Neural progenitor cell (in vitro differentiated cells): ENCODE measurements at places on chromosomes 6 and 20. TPM values are rescaled to one million over a fixed set of nuclear protein-coding genes. Genes with fewer than 3 reads are reported as not detected.

The MMP24 gene
- total RNA-seq = 1.4 and 1.9 TPM in 2 replicates

The HLA-DQB1 gene
- 4.7 and 6.6 TPM in 2 replicates for total RNA-seq

The HAO1 gene
- total RNA-seq = not detected in 2 replicates

The FRS3 gene
- 1.9 and 5.3 TPM in 2 replicates for total RNA-seq

The TGM3 gene
- total RNA-seq = 0.31 TPM in 1 of 2 replicates, not detected in the other

The B4GALT5 gene
- 45.4 and 60.1 TPM in 2 replicates for total RNA-seq

The SYCP2L gene
- 8.9 and 12.5 TPM in 2 replicates for total RNA-seq

The HLA-DPB1 gene
- total RNA-seq = 8.0 and 23.3 TPM in 2 replicates

DNA sequence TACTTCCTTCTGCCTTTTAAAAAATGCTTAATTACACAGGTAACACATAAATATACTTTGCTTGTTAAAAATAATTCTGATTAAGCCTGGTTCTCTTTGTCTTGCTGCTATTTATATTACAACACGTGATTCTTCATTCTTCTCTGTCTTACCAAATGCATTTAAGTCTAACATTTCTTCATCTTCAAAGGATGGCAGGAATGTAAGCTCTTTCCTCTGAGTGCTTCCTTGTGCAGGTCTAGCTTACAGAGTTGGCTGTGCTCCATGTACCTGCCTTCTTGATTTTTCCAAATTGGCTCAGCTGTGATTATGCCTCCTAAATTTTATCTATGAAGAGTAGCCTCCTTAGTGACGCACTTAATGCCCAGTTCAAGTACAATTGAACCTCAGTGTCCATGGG lies 44.4 kb downstream of the RNF144B start:
- H3K4me3 ChIP-seq = no peak overlapping the region
- H3K36me3 ChIP-seq = no peaks in the 10 kb centered on the region
- peaks cover 8% of the 10 kb centered on the region for H3K4me1 ChIP-seq
- no peak for DNase-seq

DNA sequence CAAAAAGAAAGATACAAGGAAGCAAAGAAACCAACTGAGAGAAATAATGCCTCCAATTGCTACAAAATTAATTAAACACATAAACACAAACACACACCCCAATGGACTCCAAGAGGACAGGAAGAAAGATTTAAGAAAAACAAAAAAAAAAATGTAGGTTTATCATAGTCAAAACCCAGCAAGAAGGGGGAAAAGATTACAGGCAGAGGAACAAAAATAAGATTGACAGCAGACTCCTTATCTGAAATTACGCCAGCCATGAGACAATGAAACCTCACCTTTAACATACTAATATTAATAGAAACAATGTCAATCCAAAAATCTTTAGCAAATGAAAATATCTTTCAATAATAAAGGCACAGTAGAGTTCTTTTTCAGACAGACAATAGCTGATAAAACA lies 155.8 kb downstream of the RNGTT start:
- H3K27me3 ChIP-seq = no peaks in the 10 kb centered on the region
- H3K27ac ChIP-seq = no peak overlapping the region
- DNase-seq = no peak

DNA sequence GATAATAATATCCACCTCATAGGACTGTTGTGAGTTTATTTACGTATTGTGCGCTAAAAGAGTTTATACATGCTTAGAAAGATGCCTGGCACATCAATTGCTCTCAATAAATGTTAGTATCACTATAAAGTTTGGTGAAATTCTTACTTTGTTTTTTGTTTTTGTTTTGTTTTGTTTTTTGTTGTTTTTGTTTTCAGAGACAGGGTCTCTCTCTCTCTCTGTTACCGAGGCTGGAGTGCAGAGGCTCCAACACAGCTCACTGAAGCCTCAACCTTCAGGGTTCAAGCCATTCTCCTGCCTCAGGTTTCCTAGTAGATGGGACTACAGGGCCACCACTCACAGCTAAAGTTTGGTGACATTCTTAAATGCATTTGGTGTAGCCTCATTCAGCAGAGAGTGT lies 32.2 kb upstream of the BTN3A2 start:
- peaks cover 56% of the 10 kb centered on the region for H3K27me3 ChIP-seq
- H3K4me3 ChIP-seq = peak overlapping the region; percentile 82
- H3K27ac ChIP-seq = no peak overlapping the region
- peaks cover 8% of the 10 kb centered on the region for H3K4me1 ChIP-seq
- no peaks in the 10 kb centered on the region for H3K36me3 ChIP-seq
- DNase-seq = no peak

DNA sequence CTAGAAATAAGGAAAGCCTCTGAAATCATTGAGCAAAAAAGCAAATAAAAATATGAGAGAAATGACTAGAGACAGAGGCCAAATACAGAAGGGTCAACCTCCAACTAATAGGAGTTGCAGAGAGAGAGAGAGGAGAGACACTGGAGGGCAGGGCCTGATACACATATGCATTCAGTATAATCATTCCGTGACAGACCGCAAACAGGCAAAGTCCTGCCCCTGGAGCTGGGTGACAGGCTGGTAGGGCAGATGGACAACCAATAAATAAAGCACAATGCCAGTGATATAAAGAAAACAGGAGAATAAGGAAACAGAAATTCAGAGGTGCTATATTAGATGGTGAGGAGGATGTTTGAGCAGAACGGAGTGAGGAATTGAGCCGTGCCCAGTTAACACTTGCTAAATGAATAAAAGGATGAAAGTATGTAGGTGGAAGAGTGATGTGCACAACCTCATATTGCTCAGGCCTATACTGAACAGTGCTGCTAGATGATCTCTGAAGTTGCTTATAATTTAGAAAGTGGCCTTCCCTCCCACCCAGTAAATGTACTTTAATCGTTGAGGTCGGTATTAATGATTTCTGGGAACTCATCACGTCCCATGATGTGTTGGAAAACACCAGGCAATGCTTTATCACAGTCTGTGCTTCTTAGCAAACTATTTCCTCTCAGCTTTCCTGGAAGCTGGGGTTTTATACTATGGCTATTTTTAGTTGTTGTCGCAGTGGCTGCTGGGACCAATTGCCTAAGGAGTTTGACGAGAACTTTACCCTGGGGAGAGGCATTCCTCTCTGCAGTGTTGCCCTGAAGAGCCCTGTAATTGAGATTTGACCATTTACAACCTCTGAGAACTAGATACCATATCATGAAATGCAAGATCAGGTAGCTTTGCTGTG lies 37.6 kb upstream of the CLIC5 start:
- H3K27ac ChIP-seq = no peak overlapping the region
- H3K4me1 ChIP-seq = peaks cover 3% of the 10 kb centered on the region
- H3K4me3 ChIP-seq = no peak overlapping the region
- no peak for DNase-seq
- no peaks in the 10 kb centered on the region for H3K36me3 ChIP-seq
- H3K27me3 ChIP-seq = no peaks in the 10 kb centered on the region

DNA sequence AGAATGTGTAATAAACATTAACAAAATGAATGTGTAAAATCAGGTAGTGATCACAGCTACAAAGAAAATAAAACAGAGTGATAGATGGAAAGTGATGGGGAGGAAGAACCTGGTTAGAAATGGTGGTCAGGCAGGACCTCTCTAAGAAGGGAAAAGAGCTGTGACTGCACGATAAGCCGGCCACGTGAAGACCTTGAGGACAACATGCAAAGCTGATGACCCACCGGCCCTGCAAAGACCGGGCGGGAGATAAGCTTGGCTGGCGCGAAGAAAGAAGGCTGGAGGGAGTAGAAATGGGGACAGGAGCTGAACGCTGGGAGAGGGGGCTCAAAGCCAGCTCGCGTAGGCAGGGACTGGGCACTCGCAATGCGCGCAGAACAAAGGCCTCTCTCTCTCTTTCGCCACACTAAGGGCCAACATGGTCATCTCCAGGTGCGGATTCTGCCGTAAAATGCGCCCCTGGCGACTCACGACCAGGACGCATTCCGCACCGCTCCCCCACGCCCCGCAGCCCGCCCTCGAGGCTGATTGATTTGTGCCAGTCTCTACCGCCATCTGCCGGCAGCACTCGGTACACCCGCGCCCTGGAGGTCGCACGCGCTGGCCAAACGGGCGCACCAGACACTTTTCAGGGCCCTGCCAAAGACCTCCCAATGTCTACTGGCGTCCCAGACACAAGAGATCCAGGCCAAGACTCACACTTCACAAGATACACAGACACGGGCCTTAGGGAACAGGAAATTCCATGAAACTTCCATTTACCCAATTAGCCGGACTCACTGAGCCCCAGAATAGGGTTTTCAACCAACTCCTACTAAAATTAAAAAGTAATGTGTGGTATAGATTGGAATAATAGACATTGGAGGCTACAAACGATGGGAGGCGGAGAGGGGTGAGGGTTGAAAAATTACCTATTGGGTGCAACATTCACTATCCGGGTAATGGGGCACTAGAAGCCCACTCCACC lies 9.4 kb downstream of the DEFB132 start:
- H3K4me3 ChIP-seq = peak overlapping the region; percentile 27
- H3K27ac ChIP-seq = no peak overlapping the region
- no peaks in the 10 kb centered on the region for H3K36me3 ChIP-seq

DNA sequence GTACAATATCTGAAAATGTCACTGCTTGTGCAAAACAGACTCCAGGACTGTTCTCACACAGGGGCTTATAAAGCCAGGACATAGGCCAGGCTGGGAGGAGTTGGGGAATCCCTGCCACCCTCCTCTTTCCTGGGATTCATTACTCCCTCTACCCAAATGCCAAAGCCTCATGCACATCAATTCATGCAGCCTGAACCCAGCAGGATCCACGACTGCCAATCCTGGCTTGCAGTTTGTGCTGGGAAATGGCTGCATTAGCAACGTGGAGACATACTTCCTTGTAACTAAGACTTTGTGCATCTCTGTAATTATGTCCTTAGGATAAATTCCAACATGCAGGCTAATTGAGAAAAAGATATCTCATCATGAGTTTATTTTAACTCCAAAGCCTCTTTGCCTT lies 143.8 kb downstream of the SYCP2 start:
- no peaks in the 10 kb centered on the region for H3K36me3 ChIP-seq
- H3K4me3 ChIP-seq = no peak overlapping the region
- peaks cover 6% of the 10 kb centered on the region for H3K27me3 ChIP-seq

DNA sequence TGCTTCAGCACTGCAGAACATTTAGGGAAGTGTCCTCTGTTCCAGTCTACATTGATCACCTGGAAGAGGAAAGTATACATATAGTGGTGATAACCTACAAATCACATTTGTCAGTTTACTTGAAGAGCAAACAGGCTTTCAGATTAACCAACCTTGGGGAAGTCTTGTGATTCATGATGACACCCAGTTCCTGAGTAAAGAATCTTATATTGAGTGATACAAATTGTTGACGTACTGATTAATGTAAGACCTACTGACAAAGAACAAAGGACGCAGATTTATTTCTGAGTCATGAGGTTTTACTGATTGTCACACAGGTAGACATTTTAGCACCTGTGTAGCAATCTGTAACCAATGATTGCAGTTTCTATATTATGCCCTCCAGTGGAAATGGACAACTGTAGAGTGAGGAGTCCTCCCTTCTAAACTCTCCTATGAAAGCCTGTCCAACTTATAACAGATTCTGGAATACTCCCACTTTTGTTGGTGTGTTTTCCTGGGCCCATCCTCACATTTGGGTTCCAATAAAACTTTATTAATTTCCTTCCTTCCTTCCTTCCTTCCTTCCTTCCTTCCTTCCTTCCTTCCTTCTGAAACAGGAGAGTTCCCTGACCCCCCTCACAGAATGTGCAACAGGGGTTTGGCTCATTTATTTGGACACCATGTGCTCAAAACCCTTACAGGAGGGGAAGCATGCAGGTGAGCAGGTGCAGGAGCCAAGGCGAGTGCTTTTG lies 113.5 kb downstream of the SLC35B3 start:
- DNase-seq = no peak
- H3K4me3 ChIP-seq = no peak overlapping the region
- H3K36me3 ChIP-seq = no peaks in the 10 kb centered on the region
- H3K27me3 ChIP-seq = no peaks in the 10 kb centered on the region
- no peaks in the 10 kb centered on the region for H3K4me1 ChIP-seq

DNA sequence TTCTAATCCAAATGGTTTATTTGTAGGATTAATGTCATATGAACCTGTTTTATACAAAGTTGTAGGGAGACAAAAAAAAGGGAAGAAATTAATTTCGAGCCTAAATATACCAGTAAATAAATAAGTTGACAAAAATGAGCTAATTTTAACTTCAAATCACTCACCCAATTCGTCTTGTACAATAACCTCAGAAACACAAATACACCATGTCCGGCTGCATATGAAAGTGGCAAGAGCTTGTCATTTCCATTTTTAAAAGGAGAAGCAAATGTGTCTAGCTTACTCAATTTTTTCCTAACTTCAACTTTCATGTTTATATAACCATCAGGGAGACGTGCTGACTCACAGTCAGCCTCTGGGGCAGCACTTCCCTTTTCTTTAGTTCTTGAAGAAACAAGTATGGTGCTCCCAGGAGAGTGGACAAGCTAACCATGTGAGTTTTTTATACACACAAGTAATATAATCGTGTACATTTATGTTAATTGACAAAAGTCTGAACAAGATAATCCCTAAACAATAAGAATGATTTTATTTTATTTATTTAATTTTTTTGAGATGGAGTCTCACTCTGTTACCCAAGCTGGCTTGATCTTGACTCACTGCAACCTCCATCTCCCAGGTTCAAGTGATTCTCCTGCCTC lies 55.5 kb upstream of the SGK1 start:
- H3K27me3 ChIP-seq = no peaks in the 10 kb centered on the region
- no peak overlapping the region for H3K4me3 ChIP-seq
- DNase-seq = no peak

GRCh38 chr6:29941471-29941870 lies 861 bp upstream of the HLA-A start:
- H3K36me3 ChIP-seq = no peaks in the 10 kb centered on the region
- DNase-seq = no peak
- H3K27me3 ChIP-seq = no peaks in the 10 kb centered on the region

DNA sequence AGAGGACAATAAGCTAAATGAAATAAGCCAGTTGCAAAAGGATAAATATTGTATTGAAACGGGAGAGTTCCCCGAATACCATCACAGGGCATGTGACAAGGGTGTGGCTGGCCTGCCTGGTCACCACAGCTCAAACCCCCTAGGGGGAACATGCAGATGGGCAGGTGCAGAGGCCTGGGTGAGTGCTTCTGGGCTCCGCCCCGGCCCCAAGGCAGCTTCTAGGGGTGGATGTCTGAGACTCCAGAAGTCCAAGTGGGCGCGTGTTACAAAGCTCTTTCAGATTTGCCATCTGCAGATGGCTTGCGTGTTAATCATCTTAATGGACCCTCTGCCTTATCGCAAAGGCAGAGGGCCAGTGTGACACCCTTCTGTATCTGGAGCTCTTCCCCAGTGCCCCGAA lies 559.2 kb upstream of the IMPG1 start:
- H3K4me1 ChIP-seq = no peaks in the 10 kb centered on the region
- no peak overlapping the region for H3K4me3 ChIP-seq
- H3K27me3 ChIP-seq = no peaks in the 10 kb centered on the region
- DNase-seq = no peak
- no peak overlapping the region for H3K27ac ChIP-seq

- peak overlapping the region; percentile 67 for H3K4me3 ChIP-seq
- peak; percentile 78 for DNase-seq
- no peaks in the 10 kb centered on the region for H3K27me3 ChIP-seq
- H3K4me1 ChIP-seq = peaks cover 53% of the 10 kb centered on the region
- no peaks in the 10 kb centered on the region for H3K36me3 ChIP-seq
- peak overlapping the region; percentile 36 for H3K27ac ChIP-seq
These were observed 530 bp upstream of the NEDD9 start for GRCh38 chr6:11232770-11233626.

- no peak overlapping the region for H3K27ac ChIP-seq
- no peaks in the 10 kb centered on the region for H3K36me3 ChIP-seq
- H3K4me1 ChIP-seq = no peaks in the 10 kb centered on the region
- DNase-seq = peak; percentile 2
These were observed 25.2 kb upstream of the PDE7B start for GRCh38 chr6:135826236-135826804.

GRCh38 chr6:24798740-24799540 lies at the start of gene ARMH2:
Gene ARMH2, minus strand, starts transcription at chr6:24798917. Its CDS starts 60 bp downstream, at chr6:24798857.
- no peaks in the 10 kb centered on the region for H3K27me3 ChIP-seq
- no peak within 1 kb of the TSS for H3K27ac ChIP-seq
- peaks cover 6% of the 10 kb centered on the region for H3K4me1 ChIP-seq
- no peak for DNase-seq
